ENCODE measurements at places on chromosomes 1 and 21.

DNA sequence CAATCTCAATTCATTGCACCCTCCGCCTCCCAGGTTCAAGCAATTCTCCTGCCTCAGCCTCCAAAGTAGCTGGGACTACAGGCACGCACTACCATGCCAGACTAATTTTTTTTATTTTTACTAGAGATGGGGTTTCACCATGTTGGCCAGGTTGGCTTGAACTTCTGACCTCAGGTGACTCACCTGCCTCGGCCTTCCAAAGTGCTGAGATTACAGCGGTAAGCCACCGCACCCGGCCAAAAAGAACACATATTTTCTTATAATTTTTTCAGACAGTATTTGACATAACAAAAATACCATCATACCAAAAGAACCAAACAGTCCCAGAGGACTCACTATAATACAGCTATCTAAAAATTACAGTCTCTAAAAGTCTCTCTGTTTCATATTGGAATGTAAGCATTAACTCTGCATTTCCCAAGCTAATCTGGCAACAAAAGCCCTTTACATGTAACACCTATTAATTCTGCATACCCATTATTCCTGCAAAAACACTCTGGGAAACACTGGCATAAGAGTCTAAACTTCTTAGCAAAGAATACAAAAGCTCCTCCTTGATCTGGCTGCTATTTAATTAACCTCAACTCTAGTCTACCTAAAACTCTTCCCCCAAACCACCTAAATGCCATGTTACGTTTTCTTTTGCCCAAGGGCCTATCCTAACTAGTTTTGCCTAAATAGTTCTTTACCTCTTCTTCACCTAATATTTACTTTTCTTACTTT is 26.9 kb downstream of the WDR26 start:
- DNase-seq: no peak

DNA sequence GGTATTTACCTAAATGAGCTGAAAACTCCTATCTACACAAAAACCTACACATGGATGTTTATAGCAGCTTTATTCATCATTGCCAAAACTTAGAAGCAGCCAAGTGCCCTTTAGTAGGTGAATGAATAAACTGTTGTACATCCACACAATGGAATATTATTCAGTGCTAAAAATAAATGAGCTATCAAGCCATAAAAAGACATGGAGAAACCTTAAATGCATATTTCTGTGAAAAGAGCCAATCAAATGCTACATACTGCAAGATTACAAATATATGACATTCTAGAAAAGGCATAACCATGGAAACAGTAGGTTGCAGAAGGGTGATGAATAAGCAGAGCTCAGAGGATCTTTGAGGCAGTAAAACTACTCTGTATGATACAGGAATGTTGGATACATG is 23.3 kb downstream of the ABCB10 start:
- DNase-seq: no peak

GRCh38 chr1:228763561-228763960 is 28.3 kb downstream of the RHOU start:
- no peak for DNase-seq

GRCh38 chr21:26171258-26172100 is 909 bp upstream of the APP start:
- DNase-seq: no peak

GRCh38 chr1:66791621-66792610 is 9.2 kb downstream of the INSL5 start:
- no peak for DNase-seq

- peak; percentile 71 for DNase-seq
Measured at GRCh38 chr1:163168053-163168452, 34.7 kb downstream of the RGS5 start.

- DNase-seq: no peak
Measured at GRCh38 chr1:17564458-17565393, 25.2 kb downstream of the ARHGEF10L start.

- DNase-seq: no peak
Measured at GRCh38 chr1:212401838-212402582, 12.7 kb downstream of the PACC1 start.

GRCh38 chr1:150555971-150556865 is 7.0 kb downstream of the ADAMTSL4 start:
- DNase-seq: no peak

GRCh38 chr1:150281758-150282557 is at the start of gene CIART:
TSS of gene CIART (plus strand) at chr1:150282554. CDS start at chr1:150283268, 714 bp downstream.
- peak; percentile 98 for DNase-seq

DNA sequence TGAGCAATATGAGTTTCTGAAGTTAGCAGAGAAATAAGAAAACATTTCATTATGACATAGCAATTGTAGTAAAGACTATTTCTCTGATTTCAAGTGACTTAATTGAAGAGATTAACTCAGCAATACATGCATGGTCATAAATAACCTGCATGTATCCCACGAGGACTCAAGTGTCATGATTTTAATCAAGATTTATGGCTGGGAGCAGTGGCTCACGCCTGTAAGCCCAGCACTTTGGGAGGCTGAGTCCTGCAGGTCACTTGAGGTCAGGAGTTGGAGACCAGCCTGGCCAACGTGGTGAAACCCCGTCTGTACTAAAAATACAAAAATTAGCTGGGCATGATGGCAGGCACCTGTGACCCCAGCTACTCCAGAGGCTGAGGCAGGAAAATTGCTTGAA is 311.9 kb upstream of the PLD5 start:
- DNase-seq: no peak

GRCh38 chr1:90955769-90956168 is 66.1 kb downstream of the ZNF644 start:
- no peak for DNase-seq

All from amniotic stem cell (primary cell).